ENCODE measurements at places on chromosomes 2 and 18. TPM values are rescaled to one million over a fixed set of nuclear protein-coding genes. Genes with fewer than 3 reads are reported as not detected.

DNA sequence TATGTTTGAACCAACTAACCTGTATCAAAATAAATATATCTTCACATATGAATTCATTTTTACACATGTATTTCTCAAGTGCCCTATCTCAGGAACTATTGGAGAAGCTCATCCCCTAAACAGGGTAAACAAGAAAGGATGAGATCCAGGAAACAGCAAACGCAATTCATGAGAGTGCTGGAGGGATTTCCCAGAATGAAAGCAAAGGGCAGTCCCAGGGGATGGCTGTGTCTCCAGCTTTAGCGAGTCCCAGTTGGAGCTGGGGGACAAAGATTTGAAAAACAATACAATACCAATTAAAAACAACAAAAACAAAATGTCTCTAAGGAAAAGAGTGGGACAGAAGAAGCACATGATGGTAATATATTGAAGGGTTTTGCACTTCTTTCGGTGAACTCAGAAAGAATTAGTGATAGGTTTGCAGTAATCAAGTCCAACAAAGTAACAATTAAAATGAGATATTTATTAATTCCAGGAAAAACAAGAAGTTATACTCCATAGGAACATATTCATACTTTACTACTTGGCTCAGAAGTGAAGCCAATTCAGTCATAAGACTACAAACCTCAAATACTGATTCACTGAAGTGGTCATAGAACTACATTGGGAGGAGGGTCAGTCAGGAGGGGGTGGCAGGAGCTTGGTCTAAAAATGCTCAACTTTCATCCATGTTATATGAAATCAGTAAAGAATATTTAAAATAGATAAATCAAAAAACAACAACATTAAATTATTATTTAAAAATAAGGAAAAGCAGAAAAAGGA is 73.1 kb upstream of the PDE1A start:
- peak; percentile 30 for DNase-seq

- peak; percentile 46 for DNase-seq
Observed at GRCh38 chr2:60215386-60215901, 338.0 kb downstream of the BCL11A start.

GRCh38 chr2:16130906-16131400 is 190.6 kb downstream of the MYCN start:
- no peak for DNase-seq

GRCh38 chr2:31446848-31447247 is 32.3 kb upstream of the XDH start:
- DNase-seq, result no peak

- no peak for DNase-seq
Observed at GRCh38 chr2:68272246-68272994, 20.1 kb upstream of the PPP3R1 start.

DNA sequence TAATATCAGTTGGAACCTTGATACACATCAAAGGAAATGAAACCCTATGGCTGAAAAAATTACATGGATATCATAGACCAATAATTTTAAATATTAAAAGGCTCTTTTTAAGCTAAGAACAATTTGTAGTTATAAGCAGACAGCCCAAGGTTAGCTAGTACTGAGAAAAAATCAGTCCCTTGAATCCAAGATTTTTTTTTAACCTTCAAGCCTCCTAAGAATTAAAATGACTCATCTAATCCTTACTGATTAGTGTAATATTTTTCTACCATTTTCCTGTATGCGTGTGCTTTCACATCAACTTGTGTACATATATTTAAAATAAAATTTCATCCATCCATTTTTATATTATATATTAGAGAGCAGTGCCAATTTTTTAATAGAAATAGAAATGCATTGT is 1004.9 kb upstream of the ZEB2 start:
- DNase-seq, result no peak

DNA sequence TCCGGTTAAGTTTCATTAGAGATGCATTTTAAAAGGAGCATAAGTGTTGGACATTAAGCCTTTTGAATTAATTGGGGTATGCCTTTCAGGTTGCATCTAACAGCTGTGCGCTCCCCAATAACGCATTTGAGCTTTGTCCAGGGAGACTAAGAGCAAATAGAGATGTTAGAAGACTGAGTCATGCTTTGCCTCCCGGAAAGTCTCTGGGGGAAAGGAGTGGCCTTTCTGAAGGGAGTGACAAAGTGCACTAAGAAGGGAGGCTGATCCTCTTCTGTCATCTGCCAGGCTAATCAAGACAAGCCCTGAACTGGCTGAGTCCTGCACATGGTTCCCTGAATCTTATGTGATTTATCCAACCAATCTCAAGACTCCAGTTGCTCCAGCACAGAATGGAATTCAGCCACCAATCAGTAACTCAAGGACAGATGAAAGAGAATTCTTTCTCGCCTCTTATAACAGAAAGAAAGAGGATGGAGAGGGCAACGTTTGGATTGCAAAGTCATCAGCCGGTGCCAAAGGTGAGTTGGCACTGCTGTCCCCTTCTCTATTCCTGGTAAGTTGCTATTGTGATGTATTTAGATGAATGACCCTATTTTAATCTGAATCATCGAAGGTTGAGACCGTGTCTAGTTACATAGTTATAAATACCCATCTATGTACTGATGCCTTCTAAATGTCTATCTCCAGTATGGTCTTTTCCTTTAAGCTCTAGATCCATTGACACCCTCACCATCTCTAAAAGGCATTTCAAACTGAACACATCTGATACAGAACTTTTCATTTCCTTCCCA is 12.1 kb downstream of the TTL start:
- no peak for DNase-seq

The LOXHD1 gene
- not detected for polyA plus RNA-seq

GRCh38 chr2:185618625-185619024 is 120.0 kb upstream of the FSIP2 start:
- DNase-seq, result peak; percentile 19

All from GM23338 (cell line).